Non-pigmented ciliary epithelial cell (primary cell): ENCODE measurements at places on chromosomes 7 and 10.

DNA sequence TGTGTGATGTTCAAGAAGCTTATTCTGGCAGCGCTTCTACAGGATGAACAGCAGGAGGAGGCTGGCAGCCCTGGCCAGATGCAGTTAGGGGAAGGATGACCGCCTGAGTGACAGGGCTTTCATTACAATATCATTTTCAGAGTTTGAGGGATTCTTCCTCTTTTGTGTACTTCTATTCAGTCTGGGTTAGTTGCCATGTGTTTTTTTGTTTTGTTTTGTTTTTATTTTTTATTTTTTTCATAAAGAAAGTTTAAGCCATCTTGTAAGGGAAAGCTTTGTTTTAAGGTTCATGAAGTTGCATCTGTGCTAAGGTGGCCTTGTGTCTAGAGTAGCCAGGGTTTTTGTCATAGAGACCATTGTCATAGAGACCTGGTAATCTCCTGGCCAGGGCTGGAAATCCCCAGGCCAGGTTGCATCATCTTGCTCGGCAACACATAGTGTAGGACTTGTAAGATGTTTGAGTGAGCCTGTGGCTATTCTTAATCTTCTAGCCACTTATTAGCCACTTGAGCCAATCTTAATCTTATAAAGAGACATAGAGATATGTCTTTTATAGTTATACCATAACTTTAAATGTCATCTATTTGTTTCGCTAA, 230.5 kb upstream of the TMEM229A start:
- no peak for DNase-seq

GRCh38 chr10:79327090-79327457, 20.2 kb upstream of the PPIF start:
- no peak for DNase-seq

GRCh38 chr10:132932461-132933307, 9.7 kb downstream of the CFAP46 start:
- DNase-seq, result no peak

DNA sequence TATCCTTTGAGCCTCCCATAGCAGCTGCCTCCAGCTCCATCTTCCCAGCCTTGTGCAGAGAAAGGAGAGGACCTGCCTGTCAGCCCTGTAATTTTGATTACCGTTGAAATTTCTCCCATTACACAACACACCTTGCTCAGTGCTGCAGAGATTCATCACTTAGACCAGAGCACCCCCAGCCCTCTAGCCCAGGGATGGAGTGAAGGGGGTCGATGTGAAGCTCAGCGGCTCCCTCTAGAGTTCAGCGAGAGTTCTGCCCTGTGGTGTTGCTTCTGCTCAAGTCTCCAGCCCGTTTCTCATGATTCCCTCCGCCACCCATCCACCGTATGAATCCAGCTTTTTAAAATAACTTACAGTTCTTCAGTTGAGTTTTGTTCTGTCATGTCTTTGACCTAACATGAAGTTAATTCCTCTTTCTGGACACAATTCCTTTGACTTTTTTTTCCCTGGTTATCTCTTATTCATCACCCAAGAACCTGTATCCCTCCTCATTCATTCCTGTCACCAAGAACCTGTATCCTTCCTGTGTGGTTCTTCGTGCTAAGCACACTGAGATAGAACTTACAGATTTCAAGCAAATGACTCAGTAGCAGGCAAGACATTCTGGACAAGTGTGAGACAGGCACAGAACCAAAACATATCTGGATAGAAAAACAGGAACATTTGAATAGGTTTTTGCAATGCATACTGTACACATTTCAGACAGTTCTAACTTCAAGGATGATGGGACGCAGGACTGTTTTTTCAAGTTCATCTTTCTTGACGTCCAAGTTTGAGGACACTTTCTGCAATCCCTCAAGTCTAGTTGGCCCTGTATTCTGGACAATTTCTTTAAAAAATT, 35.0 kb upstream of the ZNF32 start:
- no peak for DNase-seq

DNA sequence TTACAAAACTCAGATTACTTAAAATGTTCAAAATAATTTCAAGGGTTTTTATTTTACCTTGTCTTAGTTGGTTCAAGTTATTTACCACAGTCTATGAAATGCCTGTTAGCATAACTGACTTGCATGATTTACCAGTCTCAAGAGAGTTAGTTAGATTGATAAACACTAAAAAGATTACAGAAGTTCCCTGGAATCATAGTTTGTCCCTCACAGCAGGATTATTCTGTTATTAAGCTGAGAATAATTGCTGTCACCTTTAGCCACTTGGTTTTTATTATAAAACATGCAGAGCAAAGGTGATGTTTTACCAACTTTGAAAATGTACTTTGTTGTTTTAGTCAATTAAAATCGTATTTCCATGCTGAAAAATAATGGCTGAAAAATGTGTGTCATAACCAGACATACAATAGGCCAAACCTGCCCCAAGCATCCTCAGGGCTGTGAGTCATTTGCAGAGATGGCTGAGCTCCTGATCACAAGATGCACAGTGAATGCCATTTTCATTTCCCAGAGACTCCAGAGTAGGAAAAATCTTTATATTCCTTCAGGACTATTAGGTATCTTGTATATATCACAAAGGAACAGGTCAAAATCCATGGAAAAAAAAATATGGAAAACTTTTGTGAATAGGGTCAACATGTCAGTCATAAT, 87.8 kb upstream of the DKK1 start:
- DNase-seq, result no peak

DNA sequence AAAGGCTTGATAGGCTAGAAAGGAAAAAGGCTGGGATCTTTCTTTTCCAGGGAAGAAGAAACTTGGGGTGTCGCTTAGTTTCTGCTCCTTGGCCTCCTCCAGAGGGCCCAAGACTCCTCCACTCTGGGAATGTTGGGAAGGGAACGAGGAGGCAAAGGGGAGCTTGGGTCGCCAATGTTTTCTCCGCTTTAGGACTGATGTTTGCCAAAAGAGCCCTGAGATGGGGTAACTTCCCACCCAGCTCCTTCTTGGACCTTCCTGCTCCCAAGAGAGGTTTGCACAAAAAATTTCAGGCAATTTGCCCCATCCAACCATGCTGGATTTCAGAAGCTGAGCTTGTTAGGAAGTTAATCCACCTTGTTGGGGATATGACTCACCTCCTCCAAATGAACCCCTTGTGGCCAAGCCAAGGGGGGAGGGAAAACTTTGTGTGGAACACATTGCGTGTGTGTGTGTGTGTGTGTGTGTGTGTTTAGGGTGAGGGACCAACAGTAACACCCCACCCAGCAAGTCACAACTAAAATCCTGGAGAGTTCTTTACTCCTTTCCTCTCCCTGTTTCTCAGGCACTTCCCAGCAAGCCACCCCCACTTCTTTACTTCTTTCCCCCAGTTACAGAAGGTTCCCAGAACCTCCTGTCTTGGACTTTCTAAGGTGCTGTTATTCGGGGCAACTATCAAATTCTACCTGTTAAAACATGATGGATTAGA, 8.7 kb upstream of the HOXA2 start:
- no peak for DNase-seq

- no peak for DNase-seq
Observed at GRCh38 chr7:150716368-150716767, at the start of gene GIMAP1. GIMAP1 (plus strand) TSS chr7:150716613; CDS start chr7:150719048, 2,435 bp downstream.

- no peak for DNase-seq
Observed at GRCh38 chr7:107505997-107506673, 36.3 kb downstream of the GPR22 start.

DNA sequence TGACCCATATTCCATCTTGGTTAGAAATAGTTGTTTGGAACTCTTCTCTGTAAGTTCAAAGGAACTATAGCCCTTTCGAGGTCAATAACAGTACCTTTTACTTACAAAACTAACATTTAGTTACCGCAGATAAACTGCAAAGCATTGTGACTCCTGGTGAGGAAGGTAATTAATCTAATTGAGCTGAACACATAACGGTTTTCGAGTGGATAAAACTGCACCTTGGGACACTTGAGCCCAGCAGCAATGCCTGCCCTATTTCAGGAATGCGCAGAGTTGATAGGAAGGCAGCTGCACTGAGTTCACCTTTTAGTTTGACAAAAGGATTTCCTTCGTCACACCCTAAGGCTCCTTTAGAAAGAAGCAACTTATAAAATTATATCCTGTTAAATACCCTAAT, 75.4 kb downstream of the JAZF1 start:
- no peak for DNase-seq
